ENCODE measurements at places on chromosomes 1 and 21. TPM values are rescaled to one million over a fixed set of nuclear protein-coding genes. Genes with fewer than 3 reads are reported as not detected.

FHAD1 gene
- 0.80 TPM for total RNA-seq

GRCh38 chr1:162019006-162019405 is 4.7 kb downstream of the OLFML2B start:
- H3K27ac ChIP-seq = no peak overlapping the region
- H3K4me3 ChIP-seq = no peak overlapping the region
- H3K36me3 ChIP-seq = no peaks in the 10 kb centered on the region
- no peak for DNase-seq
- H3K4me1 ChIP-seq = no peaks in the 10 kb centered on the region

- DNase-seq = no peak
- no peak overlapping the region for H3K27ac ChIP-seq
- no peaks in the 10 kb centered on the region for H3K27me3 ChIP-seq
- H3K36me3 ChIP-seq = peaks cover 25% of the 10 kb centered on the region
These were observed 1.9 kb upstream of the SLC27A3 start for GRCh38 chr1:153773096-153773921.

DNA sequence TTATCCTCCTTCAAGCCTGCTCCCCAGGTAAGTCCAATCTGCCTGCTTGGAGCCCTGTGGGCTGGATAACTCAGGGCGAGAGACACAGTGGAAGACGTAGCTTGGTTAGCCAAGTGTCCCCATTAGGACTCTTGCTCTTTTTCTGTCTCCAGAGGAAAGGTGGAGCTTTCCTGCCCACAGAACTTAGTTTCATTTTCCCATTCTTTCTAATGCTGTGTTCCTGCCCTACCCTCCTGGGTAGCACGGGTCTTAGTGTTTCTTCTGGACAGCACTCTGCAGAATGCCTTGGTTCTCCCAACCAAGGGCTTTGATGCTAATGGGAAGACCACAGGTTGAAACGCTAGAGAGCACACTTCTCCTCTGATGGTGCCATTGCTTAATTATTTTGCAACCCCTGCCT is 92.5 kb upstream of the LRRC8D start:
- H3K4me1 ChIP-seq = peaks cover 32% of the 10 kb centered on the region
- no peaks in the 10 kb centered on the region for H3K27me3 ChIP-seq
- H3K36me3 ChIP-seq = no peaks in the 10 kb centered on the region

UBL4B gene
- total RNA-seq = not detected

DNA sequence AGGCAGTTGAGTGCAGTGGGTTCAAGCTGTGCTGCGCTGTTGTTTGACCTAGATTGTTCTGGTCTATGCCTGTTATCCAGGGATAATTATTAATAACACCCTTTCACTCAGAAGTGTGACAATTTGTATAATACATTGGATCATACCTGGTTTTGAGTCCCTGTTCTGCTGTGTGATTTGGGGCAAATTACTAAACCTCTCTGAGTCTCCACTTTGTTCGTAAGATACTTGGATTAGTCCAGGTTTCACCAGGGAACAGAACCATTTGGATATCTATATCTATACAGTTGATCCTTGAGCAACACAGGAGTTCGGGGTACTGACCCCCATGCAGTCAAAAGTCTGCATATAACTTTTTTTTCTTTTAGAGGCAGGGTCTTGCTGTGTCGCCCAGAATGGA is 2.3 kb downstream of the NENF start:
- H3K4me3 ChIP-seq = no peak overlapping the region
- H3K27me3 ChIP-seq = no peaks in the 10 kb centered on the region
- no peak overlapping the region for H3K27ac ChIP-seq
